Transverse colon (tissue), 4 donors: ENCODE measurements at places on chromosomes 16 and 17.

- no peak for DNase-seq
Measured at GRCh38 chr17:64037802-64038201, 17.4 kb upstream of the ICAM2 start.

GRCh38 chr16:23113185-23113584 lies 36.1 kb downstream of the USP31 start:
- DNase-seq, result no peak

DNA sequence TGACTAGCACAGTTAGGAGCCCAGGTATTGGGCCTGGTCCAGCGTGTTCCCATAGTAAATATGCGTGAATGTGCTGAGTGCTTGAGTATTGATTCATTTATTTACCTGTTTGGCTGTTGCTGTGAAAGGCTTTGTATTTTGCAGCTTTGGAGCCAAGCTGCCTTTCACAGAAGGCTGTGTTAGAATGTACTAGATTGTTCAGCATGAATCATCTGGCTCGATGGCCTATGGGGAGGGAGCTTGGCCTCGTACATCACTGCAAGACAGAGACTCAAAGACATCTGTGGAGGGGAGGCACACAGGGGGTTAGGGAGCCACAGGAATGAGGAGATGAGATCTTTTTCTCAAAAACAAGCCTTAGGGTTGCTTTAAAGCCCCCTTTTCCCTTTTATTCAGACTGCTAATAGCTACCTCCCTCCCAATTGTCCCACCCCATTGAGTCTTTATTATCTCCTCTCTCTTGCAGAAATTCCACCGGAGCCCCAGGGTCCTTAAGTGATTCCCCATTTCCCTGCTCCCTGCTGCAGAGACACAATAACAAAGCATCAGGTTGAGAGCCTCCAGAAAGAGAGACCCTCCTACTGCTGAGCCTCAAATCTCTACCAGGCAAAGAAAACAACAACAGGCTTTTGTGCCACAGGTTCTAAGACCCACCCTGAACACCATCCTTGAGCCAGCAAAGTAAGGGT lies 307.2 kb downstream of the ABCC12 start:
- no peak for DNase-seq

GRCh38 chr17:66341462-66341861 lies 39.0 kb downstream of the PRKCA start:
- no peak for DNase-seq

DNA sequence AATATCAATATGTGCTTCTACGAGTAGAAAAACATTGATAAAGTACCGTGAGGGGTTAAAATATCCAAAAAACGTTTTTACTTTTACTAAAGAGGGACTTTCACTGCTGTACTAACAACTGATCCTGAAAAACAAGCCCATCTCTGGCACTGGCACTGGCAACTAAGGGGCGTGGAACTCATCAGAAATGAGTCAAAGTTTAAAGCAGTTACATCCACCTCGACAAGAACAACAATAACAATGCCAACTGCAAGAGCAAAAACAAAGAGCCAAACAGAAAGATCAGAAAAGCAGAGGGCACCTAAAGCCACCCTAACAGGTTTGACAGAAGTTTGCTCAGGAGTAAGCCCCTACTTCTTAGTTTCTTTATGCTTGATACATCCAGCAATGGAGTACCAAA lies 13.1 kb downstream of the MBTPS1 start:
- peak; percentile 45 for DNase-seq

GRCh38 chr17:77395501-77396048 lies 254.8 kb downstream of the SEC14L1 start:
- DNase-seq, result no peak

GRCh38 chr17:79075861-79076406 lies 1.3 kb downstream of the ENGASE start:
- DNase-seq, result no peak

DNA sequence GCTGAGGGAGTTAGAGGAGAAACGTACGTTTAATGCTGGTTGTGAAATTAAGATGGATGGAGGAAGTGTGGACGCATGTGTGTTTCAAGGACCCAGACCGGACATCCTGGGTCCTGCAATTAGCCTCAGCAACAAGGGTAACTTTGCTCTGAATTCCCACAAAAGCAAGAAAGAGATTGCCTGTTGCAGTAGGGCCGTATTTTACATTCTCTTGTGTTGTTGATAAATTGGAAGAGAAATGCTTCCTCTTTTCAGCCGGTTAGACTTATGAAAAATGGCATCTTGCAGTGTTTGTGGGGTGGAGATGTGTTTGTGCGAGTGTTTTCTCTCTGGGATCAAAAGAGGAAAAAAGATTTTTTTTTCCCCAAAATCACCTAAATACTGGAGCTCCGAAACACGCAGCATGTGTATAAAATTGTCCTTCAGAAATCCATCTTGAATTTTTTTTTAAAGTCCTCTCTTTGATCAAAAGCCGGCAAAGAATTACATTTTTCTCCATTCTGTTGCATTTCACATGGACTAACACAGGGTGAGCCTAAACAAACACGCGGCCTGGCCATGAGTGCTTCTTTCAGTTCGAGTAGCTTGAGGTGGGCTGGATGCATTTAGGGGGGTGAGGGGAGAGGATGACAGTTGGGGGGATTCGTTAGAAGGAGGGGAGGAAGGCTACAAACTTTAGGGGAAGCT lies 251.6 kb downstream of the C16orf95 start:
- no peak for DNase-seq

GRCh38 chr17:19726631-19727376 lies 10.4 kb upstream of the SLC47A2 start:
- DNase-seq, result no peak

GRCh38 chr16:85100265-85100664 lies 12.0 kb downstream of the CIBAR2 start:
- DNase-seq, result no peak

GRCh38 chr17:19000531-19001325 lies 3.8 kb downstream of the FAM83G start:
- DNase-seq, result peak; percentile 51

DNA sequence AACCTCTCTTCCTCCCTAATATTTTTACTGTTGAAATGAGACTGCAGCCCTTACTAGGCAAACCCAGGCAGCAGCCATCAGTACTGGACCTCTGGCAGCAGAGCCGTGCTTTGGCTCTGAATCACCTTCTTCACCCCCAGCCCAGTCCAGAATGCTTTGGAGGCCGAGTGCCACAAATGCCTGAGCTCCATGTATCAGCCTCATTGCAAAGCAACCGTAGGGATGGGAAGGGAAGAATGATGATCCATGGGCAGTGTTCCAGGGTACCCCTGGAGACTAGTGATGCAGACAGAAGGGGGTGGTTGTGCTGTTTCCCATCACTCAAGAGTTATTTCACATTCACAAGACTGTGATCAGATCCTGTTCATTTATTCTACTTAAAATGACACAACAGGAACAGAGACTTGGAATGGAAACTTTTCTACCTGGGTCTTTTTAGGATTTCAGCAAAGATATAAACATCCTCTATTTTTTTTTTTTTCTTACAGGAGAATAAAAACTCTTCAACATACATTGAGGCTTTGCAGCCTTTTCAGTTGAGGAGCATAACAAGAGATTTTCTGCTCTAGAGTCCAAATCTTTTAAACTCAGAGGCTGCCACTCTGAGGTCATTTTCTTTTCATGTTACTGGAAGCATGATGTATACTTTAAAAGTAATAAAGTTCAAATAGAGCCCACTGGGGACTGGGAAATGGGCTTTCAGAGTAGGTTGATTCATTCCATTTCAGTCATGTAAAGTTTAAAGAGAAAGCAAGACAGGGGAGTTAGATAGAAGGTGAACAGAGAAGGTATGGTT lies 138.3 kb downstream of the KCNJ2 start:
- no peak for DNase-seq

- DNase-seq, result peak; percentile 14
Measured at GRCh38 chr16:56041556-56042140, 149.6 kb upstream of the GNAO1 start.

DNA sequence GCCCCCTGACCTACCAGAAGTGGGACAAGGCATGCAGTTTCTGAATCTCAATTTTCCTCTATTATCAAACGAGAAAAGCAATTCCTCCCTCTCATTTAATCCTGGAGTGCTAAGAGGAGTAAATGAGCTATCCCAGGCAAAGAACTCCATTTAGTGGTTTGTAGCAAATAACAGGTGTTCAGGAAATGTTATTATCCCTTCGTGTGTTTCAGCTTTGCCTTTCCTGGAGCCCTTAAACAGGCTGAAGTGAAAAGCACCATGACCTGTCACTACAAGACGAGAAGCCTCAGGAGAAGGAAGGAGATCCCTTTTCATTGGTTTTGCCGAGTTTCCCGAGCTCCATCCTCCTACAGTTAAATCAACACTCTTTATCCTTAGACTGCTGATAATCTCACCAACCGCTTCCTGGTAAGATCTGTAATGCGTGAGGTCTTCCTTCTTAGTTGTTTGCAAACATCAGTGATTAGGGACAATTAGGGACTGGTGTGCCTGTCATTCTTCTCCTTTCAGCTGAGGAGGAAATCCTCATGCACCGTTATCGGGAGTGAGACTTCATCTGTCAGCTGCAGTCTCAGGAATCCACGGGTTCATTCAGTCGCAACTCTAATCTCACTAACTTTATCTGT lies 30.8 kb upstream of the MYOCD start:
- DNase-seq, result no peak

DNA sequence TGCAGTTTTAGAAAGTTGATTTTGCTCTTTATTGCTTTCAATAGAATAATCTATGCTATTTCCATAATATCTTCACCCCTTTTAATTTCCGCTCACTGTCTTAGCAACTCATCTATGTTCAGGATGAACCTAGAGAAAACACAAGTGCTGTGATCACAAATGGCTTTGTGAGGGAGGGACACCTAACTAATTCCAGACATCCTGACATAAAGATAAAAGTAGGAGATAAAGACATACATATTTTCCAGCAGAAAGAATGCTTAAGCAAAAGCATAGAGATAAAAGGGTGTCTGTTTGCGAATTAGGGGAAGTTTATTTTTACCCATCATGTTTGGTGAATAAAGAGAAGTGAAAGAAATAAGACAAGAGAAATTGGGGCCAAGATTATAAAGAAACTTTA lies 254.2 kb downstream of the KCNJ2 start:
- DNase-seq, result no peak

GRCh38 chr17:80095038-80095843 lies 6.1 kb upstream of the GAA start:
- no peak for DNase-seq
